LHCN-M2 (cell line): ENCODE measurements at places on chromosomes 16 and 17.

- no peak for DNase-seq
Observed at GRCh38 chr17:80474961-80475909, 1.2 kb downstream of the NPTX1 start.

DNA sequence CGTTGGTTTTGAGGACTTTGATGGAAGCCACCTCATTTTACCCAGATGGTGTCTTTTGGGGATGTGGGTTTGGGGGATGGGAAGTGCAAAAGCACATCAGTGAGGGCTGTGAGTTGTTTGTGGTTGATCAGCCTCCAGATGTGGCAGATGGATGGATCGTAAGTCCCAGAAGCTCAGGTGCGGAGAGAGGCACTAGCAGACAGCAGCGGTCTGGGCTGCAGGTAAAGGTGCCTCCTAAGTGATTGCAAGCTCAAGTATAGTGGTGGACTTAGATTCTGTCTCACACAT, 18.0 kb downstream of the HS3ST3B1 start:
- DNase-seq, result no peak

DNA sequence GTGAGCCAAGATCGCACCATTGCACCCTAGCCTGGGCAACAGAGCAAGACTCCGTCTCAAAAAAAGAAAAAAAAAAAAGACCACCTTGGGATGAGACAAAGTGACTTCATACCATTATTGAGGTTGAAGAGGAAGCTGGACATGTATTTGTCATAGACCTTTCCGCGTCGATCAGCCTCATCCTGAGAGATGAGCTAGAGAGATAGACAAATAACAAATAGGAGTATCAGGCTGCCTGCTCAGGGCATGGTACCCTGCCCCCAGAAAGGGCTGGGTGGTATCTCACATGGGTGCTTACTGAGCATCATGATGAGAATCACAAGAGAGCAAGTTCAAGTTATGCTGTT, 22.1 kb downstream of the CNTNAP1 start:
- no peak for DNase-seq

- DNase-seq, result peak; percentile 29
Observed at GRCh38 chr16:66364117-66364958, 2.2 kb upstream of the CDH5 start.

GRCh38 chr16:87809150-87809902, 43.5 kb upstream of the KLHDC4 start:
- DNase-seq, result no peak

- DNase-seq, result no peak
Observed at GRCh38 chr17:14337596-14338079, 36.8 kb downstream of the HS3ST3B1 start.

DNA sequence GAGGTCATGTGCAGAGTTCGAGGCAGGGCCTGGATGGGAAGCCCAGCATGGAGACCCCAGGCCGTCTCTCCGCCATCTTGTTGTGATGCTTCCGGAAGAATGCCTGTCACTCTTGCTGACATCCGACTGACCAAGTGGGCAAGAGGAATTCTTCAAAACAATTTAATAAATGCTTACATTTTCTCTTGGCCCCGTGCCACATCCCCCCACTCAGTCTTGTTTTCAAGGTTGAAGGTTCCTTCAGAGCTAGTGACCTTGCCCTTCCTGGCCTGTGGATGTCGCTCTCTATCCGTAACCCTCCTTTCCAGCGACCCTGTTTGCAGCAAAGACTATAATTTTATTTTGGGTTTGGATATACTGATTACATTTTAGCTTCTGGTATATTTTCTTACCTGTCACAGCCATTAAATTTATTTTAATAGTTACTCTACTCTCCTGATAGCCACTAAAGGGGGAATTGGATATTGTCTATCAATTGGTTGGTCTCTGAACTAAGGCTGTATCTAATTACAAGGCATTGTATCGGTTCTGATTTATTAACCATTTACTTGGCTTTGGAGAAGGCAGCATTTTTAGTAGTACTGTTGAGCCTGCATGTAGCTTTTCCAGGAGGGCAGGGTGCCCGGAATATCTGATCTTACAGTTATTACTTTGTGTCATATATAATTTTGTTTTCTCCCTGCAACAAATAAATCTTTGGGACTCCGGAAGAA, 264.5 kb downstream of the WWOX start:
- DNase-seq, result no peak

- DNase-seq, result no peak
Observed at GRCh38 chr16:31206776-31207175, 4.2 kb upstream of the PYCARD start.

DNA sequence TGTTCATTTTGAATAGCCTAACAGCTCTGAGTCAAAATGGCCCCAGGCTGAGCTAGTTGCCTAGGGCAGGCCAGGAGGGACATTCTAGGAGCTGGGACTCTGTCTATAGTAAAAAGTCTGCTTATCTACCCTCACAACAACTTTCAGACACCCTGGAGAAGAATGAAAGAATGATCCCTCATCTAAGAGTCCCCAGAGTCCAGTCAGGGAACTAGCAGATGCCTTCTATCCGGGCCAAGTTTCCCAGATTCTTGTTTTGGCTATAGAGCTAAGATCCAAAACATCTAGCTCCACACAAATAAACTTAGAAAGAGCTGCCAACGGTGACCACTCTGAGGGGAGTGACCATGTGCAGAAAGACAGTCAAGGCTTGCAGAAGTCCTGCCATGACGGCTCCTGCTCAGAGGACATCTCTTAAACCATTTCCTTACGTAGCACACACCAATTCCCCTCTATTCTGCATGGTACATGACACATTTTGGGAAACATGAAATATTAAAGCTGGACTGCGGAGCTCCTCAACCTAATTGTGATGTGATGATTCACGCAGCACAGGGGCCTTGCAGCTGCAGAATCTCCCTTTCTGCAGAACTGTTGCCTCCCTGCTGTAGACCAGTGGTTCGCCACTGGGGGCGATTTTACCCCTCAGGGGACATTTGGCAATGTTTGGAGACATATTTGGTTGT, 24.2 kb downstream of the FAM20A start:
- peak; percentile 18 for DNase-seq

- no peak for DNase-seq
Observed at GRCh38 chr16:14446796-14447195, 183.3 kb downstream of the PARN start.

DNA sequence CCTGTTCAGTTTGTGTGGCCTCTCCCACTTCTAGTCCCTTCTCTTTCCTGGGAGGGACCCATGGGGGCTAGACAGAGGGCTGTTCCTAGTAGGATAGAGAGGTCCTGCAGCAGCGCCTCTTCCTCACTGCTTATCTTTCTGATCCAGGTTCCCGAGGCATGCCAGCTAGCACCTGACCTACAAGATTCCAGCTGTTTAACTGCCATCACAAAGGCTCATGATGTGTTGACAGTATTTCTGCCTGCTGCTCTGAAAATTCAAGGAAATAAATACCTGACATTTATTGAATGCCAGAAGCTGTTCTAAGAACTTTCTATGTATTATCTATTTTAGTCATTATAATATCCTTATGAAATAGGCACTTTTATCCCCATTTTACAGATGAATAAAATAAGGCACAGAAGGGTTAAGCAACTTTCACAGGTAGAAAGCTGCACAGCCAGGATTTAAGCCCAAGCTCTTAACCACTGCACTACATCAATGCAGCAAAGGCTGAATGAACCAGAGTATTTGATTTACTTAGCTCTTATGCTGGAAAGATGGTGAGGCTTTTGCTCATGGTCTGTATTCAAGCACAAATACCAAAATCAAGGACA, 38.8 kb downstream of the HEATR6 start:
- no peak for DNase-seq

- no peak for DNase-seq
Observed at GRCh38 chr16:65306722-65307121, 184.9 kb upstream of the CDH11 start.

DNA sequence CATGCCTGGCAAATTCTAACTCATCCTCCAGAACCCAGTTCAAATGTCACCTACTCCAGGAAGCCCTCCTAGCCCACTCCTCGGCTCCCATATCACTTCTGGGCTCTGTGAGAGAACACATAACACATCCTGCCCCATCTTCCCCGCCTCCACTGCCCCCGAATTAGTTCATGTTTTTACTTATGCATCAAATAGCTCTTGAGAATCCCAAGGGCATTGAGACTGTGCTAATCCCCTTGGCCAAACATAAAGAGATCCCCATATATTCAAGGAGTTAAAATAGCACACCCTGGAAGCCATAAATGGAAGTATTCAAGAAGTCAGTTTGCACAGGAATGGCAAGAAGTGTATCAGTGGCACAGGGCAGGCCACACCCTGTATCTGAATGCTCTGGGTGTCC, 2.0 kb upstream of the CREBBP start:
- DNase-seq, result no peak

GRCh38 chr17:4585638-4585994, 1.3 kb downstream of the SMTNL2 start:
- no peak for DNase-seq

DNA sequence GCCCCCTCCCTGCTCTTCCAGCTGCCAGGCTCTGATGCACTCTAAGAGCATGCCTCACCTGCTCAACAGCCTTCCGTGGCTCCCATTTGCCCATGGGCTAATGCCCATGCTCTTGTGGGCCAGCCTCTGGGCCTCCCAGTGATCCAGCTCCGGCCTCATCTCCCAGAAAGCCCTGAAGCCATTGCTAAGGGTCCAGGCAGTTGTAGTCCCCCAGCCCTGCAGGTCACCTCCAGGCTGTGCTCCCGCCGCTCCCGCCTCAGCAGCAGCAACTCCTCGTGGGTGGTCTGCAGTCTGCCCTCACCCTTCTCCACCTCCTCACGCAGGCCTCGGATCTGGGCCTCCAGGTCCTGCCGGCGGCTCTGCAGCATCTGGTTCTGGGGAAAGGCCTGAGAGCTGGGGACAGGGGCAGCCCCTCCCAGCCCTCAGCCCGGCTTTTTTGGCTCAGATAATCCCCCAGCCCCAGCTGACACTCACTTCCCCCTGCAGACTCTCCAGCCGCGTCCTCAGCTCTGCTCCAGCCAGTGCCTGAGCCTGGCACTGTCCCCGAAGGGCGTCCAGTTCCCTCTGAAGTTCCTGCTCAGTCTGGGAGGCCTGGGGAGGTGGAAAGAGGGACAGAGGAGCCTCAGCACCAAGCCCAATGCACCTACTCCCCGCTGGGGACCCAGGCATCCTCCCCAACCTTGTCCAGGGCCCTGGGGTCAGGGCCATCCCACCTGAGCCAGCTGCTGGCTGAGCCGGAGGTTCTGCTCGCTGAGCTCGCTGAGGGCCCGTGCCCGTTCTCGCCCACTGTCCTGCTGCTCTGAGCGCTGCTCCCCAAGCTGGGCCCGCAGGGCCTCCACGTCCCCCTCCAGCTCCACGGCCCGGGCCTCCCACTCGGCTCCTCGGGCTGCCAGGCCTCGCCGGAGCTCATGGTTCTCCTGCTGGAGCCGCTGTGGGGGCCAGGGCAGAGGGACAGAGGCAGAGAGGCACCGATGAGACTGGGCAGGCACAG, 6.2 kb downstream of the BICDL2 start:
- DNase-seq, result no peak

DNA sequence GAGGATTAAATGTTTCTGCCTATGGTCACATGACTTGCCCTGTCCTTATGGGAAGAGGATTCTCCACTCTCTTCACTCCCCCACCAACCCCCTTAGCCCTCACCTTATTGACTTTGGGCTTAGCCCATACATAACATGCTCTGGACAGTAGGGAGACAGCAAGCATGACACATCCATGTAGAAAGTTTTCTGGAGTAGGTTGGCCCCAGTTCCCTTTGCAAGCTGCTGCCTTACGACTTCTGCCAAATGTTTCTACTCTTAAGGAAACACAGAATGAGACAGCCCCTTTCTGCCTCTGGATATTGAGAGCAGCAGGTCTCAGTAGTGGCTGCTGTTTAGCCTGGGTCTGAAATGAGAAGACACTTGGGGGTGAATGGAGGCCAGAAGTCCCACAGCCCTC, 282.2 kb downstream of the MAP2K6 start:
- no peak for DNase-seq

DNA sequence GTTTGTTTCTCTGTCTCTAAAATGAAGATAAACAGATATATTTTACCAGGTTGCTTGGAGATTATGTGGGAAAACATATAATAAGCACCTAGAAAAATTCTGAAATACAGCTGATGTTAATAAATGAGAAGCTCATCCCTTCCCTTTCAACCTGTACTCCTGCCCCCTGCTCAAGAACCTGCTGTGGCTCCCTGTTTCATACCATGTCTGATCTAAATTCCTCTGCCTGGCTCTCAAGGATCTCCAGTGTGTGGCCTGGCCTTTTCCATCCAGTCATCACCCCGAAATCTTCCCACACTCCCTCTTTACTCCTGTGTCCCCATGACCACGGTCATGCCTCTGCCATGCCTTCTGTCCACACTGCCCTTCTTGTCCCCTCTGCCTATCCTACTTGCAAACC, 19.4 kb upstream of the DLX4 start:
- DNase-seq, result no peak

- DNase-seq, result no peak
Observed at GRCh38 chr17:2897605-2898004, 101.4 kb downstream of the RAP1GAP2 start.

- DNase-seq, result peak; percentile 91
Observed at GRCh38 chr16:55494994-55495421, 13.9 kb upstream of the LPCAT2 start.

DNA sequence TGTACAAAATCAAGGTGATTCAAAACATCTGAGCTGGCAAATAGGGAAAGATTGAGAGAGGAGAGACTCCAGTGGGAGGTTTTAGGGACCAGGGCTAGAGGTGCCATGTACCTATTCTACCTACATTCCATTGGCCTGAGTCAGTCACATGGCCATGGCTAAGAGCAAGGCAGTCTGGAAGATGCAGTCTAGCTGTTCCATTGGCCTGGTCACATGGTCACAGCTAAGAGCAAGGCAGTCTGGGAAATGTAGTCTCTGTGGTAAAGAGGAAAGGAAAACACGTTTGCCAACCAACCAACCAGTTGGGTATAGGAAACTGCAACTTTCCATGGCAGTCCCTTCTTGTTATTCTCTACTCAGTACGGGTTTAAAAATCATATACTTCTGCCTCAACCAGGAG, 369.1 kb downstream of the XYLT1 start:
- no peak for DNase-seq

GRCh38 chr17:58060596-58061191, 22.5 kb upstream of the DYNLL2 start:
- DNase-seq, result no peak
